ENCODE measurements at places on chromosomes 16 and 17.

GRCh38 chr16:21103941-21104860 lies 46.4 kb downstream of the DNAH3 start:
- DNase-seq, result no peak

GRCh38 chr17:19770985-19771735 lies 23.1 kb upstream of the ALDH3A1 start:
- no peak for DNase-seq

DNA sequence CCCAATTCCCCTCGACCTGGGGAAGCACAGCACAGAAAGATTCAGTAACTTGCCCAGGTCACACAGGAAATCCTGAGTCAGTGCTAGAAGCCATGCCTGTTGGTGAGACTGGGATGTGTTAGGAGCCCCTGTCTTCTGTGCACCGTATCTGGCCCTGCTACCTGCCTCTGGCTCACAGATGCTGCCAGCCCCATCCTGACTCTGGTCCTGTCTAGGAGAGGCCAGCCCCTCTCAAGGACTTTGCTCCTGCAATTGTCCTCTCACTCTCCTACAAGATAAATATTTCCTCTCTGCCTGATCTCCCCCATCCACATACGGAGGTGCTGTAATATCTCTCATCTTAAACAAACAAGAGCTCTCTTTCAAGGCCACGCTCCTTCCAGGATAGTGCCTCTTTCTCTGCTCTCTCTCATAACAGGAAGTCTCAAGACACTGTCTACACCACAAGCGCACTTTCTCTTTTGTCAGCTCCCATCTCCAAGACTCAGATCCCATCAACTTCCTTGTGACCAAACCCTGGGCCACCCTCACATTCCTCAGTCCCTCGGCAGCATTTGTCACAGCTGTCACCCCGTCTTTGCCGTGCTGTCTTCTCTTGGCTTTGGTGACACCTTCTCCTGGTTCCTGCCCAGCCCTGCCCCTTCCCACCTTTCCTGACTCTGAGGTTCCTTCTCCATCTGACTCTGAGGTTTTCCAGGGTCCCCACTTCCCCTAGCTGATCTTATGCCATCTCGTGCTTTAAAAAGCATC lies 1.9 kb downstream of the SLC13A2 start:
- no peak for DNase-seq

- DNase-seq, result no peak
Measured at GRCh38 chr16:75238853-75239541, 12.4 kb downstream of the BCAR1 start.

- DNase-seq, result no peak
Measured at GRCh38 chr16:86899151-86899550, 320.8 kb downstream of the FOXL1 start.

DNA sequence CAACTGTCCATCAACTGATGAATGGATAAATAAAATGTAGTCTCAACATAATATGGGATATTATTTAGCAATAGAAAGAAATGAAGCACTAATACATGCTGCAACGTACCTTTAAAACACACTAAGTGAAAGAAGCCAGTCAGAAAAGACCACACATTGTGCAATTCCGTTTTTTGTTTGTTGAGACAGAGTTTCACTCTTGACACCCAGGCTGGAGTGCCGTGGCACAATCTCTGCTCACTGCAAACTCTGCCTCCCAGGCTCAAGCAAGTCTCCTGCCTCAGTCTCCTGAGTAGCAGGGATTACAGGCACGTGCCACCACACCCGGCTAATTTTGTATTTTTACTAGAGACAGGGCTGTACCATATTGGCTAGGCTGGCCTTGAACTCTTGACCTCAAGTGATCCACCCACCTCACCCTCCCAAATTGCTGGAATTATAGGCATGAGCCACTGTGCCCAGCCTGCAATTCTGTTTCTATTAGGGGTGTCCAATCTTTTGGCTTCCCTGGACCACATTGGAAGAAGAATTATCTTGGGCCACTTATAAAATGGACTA lies 40.1 kb downstream of the SCNN1B start:
- no peak for DNase-seq

- peak; percentile 70 for DNase-seq
Measured at GRCh38 chr17:30477774-30478115, 537 bp downstream of the GOSR1 start.

- peak; percentile 38 for DNase-seq
Measured at GRCh38 chr17:78130090-78130436, 508 bp upstream of the TMC8 start.

DNA sequence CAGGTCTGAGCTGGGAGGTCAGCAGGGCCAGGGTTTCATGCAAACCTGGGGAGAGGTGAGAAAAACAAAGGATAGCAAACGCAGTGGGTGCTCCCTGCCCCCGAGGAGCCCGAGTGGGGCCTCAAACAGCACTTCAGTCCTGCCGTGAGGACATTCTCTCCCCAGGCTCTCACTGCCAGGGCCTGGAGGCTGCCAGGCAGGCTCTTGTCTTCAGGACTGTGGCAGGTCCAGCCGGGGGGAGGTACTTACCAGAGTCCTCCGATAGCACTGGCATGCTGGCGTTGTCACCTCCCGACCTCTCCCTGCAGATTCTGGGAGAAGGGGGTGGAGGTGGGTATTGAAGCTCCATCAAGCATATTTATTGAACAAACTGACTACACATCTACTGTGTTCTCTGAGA lies 1.3 kb downstream of the MPP3 start:
- no peak for DNase-seq

DNA sequence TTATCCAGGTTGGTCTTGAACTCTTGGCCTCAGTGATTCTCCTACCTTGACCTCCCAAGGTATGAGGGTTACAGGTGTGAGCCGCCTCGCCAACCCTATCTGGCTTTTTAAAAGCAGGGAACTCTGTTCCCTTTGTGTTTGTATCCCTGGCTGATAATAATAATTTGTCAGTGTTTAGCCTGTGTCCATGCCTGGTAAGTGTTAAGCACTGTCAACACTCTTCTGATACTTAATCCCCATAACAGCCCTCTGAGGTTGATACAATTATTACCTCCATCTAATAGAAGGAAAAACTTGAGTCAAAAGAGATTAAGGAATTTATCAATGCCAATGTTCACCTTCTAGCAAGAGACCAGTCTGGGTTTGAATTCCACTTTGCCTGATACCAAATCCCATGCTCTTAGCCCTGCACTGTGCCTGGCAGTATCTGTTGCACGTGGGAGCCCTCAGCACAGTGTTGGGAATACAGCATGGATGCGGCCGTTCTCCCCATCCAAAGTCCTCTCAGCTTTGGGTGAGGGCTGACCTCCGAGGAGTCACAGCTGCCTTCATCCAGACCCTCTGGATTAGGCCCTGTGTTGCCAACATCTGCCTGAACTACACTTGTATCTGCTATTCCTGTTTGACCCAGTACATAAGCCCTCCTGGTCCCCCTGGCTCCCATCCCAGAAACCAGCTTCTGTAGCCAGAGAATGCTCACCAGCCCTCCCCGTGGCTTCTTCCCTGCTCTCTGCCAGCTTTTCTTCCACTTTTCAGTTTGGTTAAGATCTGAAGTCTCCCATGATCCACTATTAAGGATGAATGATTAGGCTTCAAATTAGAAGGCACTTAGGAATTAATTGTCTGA lies 335.6 kb upstream of the ASIC2 start:
- DNase-seq, result no peak

GRCh38 chr16:79800016-79800608 lies 199.6 kb upstream of the MAF start:
- no peak for DNase-seq

- peak; percentile 83 for DNase-seq
Measured at GRCh38 chr17:8745586-8746500, 1.2 kb upstream of the CCDC42 start.

GRCh38 chr16:49575346-49576172 lies 202.0 kb downstream of the C16orf78 start:
- peak; percentile 3 for DNase-seq

GRCh38 chr16:67881621-67882161 lies 3.0 kb upstream of the NRN1L start:
- DNase-seq, result no peak

GRCh38 chr17:76446449-76447231 lies 6.3 kb downstream of the UBE2O start:
- DNase-seq, result no peak

- peak; percentile 56 for DNase-seq
Measured at GRCh38 chr17:77462090-77462489, 321.3 kb downstream of the SEC14L1 start.

GRCh38 chr17:12365805-12366204 lies 299.9 kb upstream of the MYOCD start:
- no peak for DNase-seq

DNA sequence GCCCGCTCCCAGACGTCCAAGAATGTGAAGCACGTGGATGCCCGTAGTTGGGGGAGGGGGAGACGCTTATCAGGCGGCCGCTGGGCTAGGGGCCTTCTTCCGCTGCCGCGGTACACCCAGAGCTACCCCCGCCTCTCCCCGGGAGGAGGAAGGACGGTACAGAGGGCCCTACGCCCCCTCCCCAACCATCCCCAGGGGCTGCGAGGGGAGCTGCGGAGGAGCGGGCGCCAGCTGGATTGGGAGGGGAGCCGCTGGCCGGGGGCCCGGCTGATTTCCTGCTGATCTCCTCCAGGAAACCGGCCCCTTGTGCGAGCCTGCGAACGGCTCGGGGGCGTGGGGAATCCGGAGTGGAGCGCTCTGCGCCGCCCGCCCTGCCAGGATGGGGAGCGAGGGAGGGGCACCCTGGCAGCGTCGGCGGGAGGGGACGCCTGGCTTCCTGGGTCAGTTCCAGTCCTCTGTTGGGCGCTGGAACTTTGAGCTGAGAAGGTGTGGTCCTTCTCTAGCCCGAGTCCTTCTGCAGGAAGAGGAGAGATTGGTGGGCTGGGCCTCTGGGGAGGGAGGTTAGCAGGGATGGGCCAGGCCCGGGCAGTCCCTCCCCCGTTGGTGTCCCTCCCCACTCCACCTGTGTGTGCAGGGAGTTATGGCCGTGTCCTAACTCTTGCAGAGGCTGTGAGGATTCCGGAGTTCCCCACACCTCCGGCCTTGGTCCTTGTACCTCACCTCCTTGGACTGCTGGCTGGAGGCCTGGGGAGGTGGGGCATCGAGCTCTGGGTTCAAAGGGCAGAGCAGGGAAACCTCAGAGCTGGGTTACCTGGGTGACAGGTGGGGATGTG lies 19.2 kb downstream of the GJD3 start:
- DNase-seq, result peak; percentile 49

Measured in CD4-positive, alpha-beta T cell treated with Interleukin-10 for 1 hour (primary cell).